ENCODE measurements at places on chromosomes 5 and 9. TPM values are rescaled to one million over a fixed set of nuclear protein-coding genes. Genes with fewer than 3 reads are reported as not detected.

Gene SHROOM1
- total RNA-seq: 0.47 TPM

Gene SLC34A1
- total RNA-seq: not detected

Gene FKTN
- 39.9 TPM for total RNA-seq

Gene EQTN
- 1.6 TPM for total RNA-seq

Data from occipital lobe (tissue), 3 donors.